ENCODE measurements at places on chromosomes 5 and 9. TPM values are rescaled to one million over a fixed set of nuclear protein-coding genes. Genes with fewer than 3 reads are reported as not detected.

DNA sequence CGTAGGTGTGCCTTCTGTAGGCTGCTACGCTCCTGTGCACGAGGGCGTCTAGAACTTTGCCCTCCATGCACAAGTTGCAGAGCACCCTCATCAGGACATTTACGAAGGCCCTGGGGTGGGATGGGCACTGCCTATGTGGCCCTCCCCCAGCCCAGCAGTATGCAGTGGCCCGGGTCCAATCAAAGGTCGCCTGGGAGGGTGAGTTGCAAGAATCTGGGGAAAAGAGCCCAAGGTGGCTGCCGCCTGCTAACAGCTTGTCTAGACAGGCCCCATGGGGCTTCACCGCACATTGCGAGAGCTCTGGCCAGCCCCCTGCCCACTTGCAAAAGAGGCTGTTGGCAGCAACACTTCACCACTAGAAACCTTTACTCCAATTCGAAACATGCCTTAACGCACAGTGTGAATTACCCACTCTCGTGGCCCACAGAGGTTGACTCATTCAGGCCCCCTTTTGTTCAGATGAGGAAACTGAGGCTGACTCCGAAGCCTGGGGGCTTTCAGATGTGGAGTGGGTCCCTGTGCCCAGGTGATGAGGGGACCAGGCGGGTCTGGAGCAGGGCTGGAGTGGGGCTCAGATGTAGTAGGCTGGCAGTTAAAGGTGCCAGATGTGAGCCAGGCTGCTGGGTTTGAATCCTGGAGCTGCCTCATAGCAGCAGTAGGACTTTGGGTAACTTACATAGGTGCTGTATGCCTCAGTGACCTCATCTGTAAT, 31.8 kb upstream of the IL17B start:
- no peak for DNase-seq

DNA sequence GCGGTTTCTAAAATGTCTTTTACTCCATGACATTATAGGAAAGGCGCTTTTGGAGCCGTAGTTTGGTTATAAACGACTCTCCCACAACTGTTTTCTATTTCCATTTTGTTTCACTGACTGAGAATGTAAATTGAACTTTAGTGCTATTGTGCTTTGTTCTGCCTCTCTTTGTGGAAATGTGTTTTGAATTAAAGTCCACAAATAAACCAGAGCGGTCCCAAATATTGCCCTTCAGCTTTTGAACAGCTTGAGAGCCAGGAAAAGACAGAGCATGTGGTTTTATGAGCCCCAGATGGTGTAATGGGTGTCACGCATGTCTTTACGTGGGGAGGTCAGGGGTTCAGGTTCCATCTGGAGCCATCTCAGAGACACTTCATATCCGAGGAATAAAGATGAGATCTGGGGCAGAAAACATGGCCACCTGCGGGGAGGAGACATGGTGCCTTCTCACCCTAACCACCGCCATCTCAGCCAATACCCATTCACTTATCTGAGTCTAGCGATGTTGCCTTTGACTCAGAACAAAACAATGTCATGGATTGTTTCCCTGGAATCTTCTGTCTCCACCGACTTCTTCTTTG, 42.5 kb upstream of the ROR2 start:
- no peak for DNase-seq

GRCh38 chr5:76401801-76402250, 1.3 kb upstream of the IQGAP2 start:
- DNase-seq = no peak

ACTBL2 gene
- 0.07 TPM for total RNA-seq

DNA sequence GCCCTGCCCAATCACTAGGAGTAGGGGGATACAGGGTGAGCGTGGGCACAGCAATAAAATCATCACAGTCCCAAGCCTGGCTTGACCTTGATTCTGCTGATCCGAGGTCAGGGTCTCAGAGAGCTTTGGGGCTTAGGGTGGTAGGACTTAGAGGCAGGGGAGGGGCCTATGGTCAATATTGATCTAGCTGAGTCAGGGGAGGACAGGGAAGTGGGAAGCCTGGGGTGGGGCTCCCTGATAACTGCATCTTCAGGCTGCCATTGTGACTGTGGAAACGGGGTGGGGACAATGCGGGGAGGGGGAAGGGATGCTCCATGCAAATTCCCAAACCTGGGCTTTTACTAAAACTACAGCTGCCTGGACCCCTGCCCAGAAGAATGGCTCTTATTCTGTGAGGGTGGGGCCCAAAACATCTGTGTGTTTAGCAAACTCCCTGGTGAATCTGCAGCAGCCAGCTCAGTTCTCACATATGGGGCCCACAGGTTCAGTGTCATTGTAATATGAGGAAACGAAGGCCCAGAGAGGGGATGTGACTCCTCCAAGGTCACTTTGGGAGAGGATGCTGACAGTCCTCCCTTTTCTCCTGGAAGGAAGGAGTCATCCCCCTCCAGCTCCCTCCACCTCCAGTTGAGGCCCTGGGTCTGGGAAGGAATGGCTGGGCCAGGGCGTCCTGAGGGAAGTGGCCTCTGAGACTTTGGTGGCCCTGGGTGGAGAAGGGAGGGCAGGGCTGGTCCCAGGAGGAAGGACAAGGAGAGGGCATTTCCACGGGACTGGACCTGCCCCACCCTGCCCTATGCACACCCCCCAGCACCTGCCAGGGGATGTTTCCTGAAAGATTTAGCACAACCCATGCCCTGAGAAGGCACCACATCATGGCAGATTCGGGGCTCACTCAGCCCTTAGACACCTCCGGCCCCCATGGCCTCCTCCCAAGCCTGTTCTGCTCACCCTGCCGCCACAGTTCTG, 26.4 kb downstream of the SLC6A7 start:
- no peak for DNase-seq

DNA sequence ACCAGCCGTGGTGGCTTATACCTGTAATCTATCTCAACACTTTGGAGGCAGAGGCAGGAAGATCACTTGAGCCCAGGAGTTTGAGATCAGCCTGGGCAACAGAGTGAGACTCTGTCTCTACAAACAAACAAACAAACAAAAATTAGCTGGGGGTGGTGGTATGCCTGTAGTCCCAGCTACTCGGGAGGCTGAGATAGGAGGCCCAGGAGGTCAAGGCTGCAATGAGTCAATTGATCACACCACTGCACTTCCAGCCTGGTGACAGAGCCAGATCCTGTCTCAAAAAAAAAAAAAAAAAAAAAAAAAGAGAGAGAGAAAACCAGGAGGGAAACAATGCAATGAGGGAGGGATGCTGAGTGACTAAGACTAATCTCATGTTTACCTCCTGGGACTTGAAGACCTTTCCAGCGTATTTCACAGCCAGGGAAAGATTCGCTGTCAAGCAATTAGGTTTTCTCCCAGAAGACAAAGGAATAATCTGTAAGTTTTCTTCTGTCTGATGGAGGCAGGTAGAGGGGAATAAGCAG, 51.1 kb upstream of the MIER3 start:
- DNase-seq = no peak

CARD9 gene
- 1.2 TPM for total RNA-seq

DNAI1 gene
- 1.1 TPM for total RNA-seq

DNA sequence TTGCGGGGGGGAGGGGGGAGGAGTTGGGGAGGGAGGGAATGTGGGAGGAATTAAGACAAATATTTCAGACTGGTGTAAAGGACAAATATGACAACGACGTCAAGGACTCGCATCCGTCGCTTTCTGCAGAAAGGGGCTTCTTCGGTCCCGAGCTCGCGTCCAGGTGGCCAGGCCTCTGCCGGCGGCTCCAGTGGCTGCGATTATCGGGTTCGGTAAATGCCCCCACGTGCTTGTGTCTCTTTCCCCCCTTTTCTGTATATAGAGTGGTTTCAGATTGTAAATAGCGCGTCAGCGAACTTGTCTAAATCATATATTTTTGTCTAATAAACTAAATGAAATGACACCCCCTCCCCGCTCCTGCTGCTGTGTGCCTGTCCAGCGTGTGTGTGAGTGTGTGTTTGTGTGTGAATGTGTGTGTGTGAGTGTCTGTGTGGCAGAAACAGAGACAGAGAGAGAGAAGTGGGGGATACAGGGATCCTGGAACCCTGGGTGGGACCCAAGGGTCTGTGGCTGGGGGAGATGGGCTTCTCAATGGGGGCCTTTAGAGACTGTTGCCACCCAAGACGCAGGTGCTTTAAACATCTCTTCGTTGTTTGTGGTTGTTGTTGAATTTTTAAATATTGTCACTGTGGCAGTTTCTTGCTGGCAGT, 5.6 kb downstream of the IRX1 start:
- no peak for DNase-seq

DNA sequence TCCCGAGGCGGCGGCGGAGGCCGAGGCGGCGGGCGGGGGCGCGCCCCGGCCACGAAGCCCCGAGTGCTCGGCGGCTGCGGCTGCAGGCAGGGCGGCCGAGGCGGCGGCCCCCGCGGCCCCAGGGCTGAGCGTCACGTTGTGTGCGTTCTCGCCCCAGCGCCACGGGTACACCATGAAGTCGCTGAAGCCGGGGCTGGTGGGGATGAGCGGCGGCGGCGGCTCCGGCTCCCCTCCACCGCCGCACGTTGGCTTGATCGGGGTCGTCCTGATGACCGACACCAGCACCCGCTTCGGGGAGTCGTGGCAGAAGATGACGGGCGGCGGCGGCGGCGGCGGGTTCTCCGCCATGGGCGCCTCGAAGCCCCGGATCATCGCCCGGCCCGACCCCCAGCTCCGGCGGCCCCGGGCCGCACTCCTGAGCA, 498 bp downstream of the ZNF367 start:
- DNase-seq = no peak

DNA sequence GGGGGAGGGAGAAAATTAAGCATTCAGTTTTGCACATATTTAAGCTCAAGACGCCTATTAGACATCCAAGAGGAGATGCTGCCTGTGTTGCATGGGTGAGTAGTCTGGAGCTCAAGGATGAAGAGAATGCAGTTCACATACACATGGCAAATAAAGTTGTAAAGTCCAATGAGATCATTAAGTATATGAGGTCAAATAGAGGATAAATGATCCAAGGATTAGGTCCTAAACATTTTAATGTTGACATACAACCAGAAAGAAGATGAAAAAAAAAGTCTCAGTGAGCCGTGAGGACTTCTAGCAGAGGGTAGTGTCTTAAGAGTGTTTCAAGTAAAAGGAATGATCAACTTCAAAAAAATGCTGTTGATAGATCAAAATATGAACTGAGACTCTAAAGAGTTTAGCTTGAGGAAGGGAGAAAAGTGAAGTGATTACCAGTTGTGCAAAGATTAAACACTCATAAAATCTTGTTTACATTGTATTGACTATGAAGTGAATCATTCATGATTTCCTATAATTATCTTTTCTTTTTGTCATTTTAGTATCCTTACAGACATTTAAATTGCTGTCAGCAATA, 251.8 kb downstream of the ZNF608 start:
- DNase-seq = no peak

DNA sequence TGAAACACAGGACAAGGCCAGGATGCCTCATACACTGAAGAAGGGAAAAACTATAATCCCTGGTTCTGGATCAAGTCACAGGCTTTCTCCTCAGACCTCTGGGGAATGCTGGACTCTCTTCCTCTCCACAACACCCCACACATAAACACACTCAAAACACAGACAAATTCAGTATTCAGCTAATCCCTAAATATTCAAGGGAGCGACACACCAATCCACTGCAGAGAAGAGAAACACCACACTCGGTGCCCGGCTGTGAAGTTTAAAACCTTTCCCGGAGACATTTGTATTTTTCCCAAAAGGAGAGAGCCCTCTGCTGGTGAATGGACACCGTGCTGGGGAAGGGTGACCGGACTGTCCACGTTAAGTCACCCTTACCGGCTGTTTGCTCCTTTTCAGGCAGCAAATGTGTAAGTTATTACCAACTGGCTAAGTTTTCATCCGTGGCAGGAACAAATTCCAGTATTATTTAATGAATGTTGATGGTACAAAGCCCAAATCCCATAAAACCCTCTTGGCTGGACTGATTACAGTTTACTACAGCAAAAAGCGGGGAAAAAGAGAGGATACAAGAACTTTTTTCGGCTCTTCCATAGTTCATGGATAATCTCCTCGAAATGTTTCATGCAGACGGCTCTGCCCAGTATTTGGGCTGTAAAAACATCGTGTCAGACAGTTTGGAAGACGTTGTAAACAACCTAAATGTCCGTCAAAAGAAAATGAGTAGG, 130.9 kb upstream of the SLC30A5 start:
- peak; percentile 53 for DNase-seq

FAM151B gene
- total RNA-seq = 1.2 TPM

- no peak for DNase-seq
Measured at GRCh38 chr5:151254556-151254955, 1.6 kb downstream of the GM2A start.

DNA sequence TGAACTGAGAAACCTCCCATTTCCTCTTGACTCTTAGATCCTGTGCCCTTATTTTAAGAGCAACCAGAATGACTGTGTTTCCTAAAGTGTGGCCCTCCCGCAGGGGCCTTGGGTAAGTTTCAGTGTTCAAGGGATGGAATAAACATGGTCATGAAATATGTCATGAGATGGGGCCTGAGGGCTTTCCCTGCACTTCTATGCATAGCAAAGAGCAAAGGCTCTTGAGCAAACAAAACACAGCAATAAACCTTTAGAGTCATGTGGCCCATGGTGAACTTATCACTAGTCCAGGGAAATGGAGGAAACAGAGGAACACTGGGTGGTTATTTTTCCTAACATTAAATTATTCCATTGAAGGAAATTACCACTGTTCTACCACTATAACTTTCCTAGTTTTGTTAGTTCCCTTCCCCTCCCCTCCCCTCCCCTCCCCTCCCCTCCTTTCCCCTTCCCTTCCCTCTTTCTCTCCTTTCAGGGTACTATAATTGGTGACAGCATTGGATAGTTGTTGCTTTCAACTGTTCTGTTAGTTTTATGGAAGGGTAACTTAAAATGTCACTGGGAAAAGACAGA, 72.4 kb downstream of the CTSL start:
- DNase-seq = no peak

PCDHA1 gene
- total RNA-seq = not detected

DRD1 gene
- 0.54 TPM for total RNA-seq

KCNMB1 gene
- not detected for total RNA-seq

- DNase-seq = no peak
Measured at GRCh38 chr9:114163517-114163951, 8.2 kb downstream of the COL27A1 start.

TMEM232 gene
- total RNA-seq = 1.2 TPM

PHF24 gene
- 0.47 TPM for total RNA-seq

GRCh38 chr5:40442346-40442745, 237.4 kb upstream of the PTGER4 start:
- DNase-seq = no peak

All from HCT116 (cell line).